ENCODE measurements at places on chromosomes 3 and 15.

- no peak for DNase-seq
Observed at GRCh38 chr15:41570764-41571163, 11.8 kb downstream of the TYRO3 start.

DNA sequence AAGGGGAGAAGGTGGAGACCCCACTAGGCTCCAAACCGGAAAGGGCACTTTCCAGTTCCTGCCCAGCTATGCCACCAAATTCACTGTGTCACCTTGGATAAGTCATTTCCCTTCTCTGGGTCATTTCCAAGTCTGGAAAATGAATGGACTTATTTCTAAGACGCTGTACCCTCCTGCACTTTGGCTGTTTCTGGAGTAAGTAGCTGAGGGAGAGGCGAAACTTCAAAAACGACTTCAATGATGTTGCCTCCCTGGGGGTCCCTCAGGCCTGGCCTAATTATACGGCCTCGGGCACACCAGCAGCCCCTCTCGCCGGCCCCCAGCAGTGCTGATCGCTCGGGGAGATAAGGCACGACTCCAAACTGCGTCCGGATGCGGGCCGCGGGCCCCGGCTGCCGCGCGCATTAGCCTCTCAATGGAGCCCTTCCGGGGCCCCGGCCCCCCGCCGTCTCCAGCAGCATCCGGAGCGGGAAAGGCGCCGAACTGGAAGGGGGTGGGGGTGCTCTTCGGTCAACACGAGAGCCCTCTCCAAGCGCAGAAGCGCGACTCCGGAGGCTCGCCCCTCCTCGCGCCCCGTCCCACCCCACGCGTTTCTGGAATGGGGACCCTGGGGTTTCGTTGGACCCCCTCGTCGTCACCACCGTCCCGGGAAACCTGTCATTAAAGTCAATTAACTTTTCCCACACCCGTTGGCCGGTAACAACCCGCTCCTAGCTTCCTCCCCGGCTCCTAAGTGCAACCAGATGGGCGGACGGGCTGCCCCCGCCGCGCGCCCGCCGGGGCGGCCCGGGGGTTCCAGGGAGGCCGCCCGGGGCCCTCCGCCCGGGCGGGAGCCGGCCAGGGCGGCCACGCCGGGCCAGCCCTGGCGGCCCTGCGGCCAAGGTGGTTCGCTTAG lies 4.8 kb downstream of the HES1 start:
- peak; percentile 86 for DNase-seq

GRCh38 chr3:134976948-134977347 lies 181.9 kb downstream of the EPHB1 start:
- DNase-seq, result no peak

GRCh38 chr3:49470714-49471420 lies 800 bp downstream of the DAG1 start:
- DNase-seq, result no peak

- no peak for DNase-seq
Observed at GRCh38 chr3:3619815-3620214, 179.4 kb upstream of the LRRN1 start.

- DNase-seq, result peak; percentile 20
Observed at GRCh38 chr3:8757551-8758518, 11.6 kb downstream of the OXTR start.

DNA sequence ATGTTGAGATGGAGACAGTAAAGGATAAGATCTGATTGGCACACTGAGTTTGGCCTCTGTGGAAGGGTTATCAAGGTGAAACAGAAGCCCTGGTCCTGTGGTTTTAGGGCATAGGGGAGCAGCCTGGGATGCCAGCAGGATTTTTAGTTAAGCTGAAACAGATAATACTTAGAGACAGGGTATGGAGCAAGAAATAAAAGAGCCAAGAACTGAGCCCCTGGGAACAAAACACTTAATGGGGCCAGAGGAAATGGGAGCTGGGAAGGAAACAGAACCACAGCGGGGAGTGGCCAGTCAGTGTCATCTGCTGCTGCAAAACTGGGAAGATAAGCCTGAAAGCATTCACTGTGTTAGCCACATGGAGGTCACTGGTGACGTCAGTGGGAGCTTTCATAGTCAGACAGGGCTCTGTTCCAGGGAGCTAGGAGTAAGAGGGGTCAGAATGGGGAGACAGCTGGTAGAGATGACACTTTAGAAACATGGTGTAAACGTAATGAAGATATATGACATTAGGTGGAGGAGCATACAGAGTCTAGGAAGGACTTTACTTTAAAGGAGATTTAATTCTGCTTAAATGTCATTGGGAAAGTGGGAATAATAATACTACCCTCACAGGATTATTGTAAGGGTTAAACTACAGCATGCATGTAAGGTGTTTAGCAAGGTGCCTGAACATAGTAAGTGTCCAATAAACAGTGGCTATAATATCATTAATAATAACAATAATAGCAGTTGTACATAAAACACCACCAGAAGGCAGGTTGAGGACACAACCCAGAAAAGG lies 172.7 kb upstream of the CTNNB1 start:
- DNase-seq, result no peak

GRCh38 chr3:45915518-45916231 lies 27.6 kb upstream of the CXCR6 start:
- no peak for DNase-seq
